ENCODE measurements at places on chromosomes 11 and 22.

GRCh38 chr11:117970400-117971024, 15.7 kb upstream of the IL10RA start:
- DNase-seq = peak; percentile 20

- DNase-seq = no peak
Observed at GRCh38 chr11:34346551-34346950, 11.3 kb downstream of the ABTB2 start.

DNA sequence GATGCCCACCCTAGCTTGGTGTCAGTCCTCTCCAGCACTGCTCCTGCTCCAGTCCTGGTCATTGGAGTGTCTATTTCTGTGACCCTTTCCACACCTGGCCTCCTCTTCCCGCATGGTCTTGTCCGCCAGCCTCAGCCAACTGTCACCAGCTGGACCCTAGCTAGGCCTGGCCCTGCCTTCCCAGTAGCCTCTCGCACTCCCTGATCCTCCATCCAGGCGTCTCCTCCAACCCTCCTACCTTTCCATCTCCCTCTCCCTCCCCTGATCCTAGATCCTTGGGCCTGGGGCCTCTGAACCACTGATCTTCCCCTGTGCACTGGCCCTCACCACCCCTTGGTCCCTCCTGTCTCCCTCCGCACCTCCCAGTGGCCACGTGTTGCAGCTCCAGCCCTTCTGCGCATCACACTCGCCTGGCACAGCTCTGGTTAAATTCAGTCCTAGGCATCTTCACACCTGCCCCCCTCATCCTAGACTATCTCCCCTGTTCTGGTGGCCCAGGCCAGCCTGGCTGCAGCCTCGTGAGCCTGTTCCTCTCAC, 9.9 kb downstream of the SYNGR1 start:
- no peak for DNase-seq

- DNase-seq = no peak
Observed at GRCh38 chr11:126753990-126754389, 246.6 kb downstream of the KIRREL3 start.

- DNase-seq = peak; percentile 81
Observed at GRCh38 chr11:64305691-64306562, 603 bp downstream of the ESRRA start.

DNA sequence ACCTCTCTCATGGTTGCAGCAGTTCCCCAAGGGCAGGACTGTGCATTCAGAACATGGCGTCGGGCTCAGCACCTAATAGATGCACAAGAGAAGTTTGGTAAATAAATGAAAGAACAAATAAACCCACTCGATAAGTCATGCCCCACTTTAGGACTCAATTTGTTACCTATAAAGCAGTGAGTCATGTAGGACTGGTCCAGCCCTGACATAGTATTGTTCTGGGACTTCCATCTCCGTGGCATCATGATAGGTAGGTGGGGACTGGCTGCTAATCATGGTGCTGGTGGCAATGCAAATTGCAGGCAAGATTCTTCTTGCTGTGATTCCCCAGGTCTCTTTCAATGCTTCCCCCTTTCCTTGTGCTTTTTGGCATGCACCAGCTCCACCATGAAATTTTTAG, 118.2 kb upstream of the CSNK2A3 start:
- DNase-seq = no peak

- no peak for DNase-seq
Observed at GRCh38 chr11:2685566-2686359, 14.0 kb downstream of the KCNQ1OT1 start.

DNA sequence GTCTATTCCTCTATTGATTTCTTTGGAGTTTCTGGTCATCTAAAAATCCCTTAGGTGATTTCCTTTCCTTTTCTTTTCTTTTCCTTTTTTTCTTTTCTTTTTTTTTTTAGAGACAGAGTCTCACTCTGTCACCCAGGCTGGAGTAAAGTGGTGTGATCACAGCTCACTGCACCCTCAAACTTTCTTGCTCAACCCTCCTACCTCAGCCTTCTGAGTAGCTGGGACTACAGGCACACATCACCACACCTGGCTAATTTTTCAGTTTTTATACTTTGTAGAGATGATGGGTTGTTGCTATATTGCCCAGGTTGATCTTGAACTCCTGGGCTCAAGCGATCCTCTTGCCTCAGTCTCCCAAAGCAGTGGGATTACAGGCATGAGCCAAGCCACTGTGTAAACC, 1.9 kb upstream of the C11orf52 start:
- DNase-seq = no peak

GRCh38 chr22:16854631-16855030, 29.4 kb upstream of the XKR3 start:
- no peak for DNase-seq

GRCh38 chr11:113906038-113906437, 1.4 kb downstream of the HTR3B start:
- peak; percentile 31 for DNase-seq

DNA sequence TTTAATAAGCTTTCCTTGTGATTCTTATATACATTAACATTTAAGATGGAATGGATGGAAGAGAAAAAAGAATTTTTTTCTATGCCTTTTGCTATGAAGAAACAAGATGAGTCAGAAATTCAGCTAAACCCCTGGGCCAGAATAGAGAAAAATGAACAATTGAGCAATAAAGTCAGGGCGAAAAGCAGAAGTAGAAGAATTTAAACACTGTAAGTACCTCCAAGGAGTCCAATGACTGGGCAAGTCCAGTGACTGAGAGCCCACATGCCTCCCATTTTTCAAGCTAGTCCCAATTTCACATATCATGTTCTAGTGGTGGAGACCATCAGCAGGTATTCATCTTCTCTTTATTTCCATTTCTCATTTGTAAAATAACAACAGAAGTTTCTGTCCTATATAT, 18.6 kb upstream of the APLP2 start:
- DNase-seq = no peak

DNA sequence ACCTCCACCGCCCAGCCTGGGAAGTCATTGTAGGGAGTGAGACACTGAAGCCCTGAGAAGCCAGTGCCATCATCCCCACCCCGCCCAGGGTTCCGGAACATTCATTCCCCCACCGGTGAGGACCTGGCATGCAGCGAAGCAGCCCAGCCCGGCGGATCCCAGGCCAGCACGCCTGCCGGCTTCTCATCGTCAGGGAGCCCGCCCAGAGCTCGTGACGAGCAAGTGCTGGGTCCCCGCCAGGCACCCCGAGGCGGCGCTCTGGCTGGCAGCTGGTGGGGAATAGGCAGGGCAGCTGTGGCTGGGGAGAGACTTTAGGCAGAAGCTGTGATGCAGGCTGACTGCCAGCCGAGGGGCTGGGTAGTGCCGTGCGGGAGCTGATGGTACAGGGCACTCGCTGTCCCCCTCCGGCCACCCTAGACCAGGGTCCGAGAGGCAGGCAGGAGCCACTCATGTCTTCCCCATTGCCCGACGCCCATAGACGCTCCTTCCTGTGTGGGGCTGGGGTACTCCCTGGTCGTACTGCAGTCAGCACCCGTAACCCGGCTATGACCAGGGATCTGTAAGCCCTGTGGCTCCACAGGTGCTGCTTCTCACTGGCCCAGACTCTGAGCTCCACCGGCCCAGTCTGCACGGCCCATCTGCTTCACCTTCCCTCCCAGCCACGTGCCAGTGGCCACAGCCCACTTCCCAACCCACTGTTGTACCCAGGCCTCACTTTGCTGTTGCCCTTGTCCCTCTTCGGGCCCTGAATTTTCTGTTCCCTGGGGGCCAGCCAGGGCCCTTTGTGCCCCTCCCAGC, 24.5 kb upstream of the CABP7 start:
- no peak for DNase-seq

DNA sequence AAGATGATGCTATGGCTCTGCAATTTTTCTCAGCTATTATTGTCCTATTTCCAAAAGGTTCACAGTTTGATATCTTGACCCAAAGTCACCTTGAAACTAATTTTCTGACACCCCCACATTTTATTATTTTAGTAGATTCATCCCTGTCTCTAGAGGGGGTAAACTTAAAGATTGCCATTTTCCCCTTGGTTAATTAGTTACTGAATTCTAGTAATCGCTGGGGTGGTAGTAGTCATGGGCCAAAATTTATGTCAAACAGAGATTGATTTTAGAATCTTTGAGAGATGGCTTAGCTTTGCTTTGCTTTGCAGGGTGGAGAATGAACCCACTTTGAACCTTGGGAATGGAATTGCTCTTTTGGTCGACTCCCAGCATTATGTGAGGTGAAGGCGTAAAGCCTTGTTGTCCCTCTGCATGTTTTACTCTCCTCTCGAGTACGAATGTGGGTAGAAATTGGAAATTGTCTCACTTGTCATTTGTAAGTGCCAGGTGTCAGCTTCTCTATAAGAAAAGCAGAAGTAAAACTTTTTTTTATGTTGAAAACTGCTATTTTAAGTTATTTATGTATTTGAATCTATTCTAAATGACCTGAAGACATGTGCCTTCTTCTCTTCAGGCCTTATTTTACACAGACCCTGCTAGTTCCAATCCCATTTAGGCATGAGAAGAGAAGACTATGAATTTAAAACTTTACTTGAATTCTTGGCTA, 42.4 kb upstream of the RCE1 start:
- no peak for DNase-seq

- peak; percentile 74 for DNase-seq
Observed at GRCh38 chr22:30566125-30566524, 8.3 kb downstream of the GAL3ST1 start.

- no peak for DNase-seq
Observed at GRCh38 chr22:31544481-31545480, 48.4 kb downstream of the SFI1 start.

DNA sequence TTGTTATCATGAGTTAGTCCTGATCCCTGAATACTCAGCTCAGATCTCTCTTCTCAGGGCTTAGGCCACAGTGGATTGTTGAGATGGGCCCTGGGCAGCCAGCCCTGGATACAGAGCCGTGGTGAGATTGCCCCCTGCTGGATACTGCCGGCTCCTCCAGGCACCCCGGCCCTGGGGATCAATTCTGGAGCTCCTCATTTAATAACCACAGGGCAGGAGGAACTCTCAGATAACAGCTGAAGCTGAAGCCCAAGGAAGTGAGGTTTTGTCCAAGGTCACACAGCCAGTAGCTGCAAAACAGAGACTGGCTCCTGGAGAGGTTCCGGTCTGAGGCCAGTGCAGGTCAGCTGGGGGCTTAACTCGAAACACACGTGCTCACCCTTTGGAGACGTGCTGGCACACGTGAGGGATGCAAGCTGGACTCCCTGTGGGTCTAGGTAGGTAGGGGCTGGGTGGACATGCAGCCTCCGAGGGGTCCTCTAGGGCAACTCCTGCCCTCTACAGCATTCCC, 16.0 kb downstream of the USH1C start:
- DNase-seq = no peak

DNA sequence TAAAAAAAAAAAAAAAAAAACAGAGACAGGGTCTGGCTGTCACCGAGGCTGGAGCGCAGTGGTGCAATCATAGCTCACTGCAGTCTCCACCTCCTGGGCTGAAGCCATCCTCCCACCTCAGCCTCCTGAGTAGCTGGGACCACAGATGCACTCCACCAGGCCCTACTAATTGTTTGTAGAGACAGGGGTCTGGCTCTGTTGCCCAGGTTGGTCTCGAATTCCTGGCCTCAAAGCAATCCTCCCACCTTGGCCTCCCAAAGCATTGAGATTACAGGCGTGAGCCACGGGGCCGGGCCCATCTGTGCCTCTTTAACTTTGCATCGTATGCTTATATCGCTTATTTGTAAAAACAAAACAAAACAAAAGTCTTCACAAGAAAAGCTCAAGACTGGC, 3.1 kb downstream of the CPT1A start:
- no peak for DNase-seq

DNA sequence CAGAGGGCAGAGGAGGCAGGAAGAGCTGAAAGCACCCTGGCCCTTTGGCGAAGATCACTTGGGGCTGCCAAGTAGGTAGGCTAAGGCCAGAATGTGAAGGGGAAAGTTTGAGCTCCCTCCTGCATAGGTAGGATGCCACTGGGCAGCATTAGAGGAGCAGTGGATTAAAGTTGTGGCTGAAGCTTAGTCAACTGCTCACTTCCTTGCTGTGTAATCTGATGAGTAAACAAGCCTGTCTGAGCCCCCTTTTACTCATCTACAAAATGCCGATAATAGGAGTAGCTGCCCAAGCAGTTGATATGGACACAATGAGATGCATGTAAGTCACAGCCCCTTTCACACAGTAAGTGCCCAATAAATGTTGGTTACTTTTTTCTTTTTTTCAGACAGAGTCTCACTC, 216.4 kb downstream of the MN1 start:
- DNase-seq = no peak

DNA sequence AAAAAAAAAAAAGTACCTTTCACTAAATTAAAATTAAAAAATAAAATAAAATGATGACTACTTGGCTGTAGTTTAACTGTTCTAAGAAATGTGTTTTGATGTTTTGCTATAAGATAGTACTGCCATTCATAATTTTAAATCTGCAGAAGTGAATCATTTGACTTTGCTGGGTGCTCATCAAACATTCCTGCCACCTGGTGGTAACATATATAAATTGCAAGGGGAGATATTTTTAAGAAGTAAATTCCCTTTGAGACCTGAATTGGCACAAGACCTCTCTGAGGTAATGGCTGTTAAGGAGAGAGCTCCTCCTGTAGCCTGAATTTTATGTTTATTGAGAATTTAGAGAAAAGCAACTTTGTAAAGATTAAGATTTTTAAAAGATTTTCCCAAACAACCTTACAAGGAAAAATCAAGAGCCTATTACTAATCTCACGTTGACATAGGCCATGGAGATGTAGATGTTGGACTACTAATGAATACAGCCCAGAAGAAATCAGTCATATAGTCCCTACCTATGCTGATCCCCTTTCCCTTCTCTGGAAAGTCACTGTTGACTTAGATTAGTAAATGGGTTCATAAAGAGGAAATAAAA, 11.9 kb upstream of the NARS2 start:
- peak; percentile 22 for DNase-seq

DNA sequence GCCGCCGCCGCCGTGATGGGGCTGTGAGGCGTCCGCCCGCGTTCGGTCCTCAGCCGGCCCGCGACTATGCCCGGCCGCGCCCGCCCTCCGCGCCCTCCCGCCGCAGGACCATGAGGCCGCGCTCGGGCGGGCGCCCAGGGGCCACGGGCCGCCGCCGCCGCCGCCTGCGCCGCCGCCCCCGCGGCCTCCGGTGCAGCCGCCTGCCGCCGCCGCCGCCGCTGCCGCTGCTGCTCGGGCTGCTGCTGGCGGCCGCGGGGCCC, 215 bp downstream of the ZNRF3 start:
- no peak for DNase-seq

All from LoVo (cell line).